ENCODE measurements at places on chromosomes 5 and 9.
A peak's percentile ranks its signal among the peaks of the same experiment; 100 is the strongest.

- DNase-seq, result no peak
Observed at GRCh38 chr5:148790545-148791333, 35.7 kb upstream of the ADRB2 start.

GRCh38 chr5:57569601-57570000 is 87.0 kb upstream of the ACTBL2 start:
- DNase-seq, result no peak

DNA sequence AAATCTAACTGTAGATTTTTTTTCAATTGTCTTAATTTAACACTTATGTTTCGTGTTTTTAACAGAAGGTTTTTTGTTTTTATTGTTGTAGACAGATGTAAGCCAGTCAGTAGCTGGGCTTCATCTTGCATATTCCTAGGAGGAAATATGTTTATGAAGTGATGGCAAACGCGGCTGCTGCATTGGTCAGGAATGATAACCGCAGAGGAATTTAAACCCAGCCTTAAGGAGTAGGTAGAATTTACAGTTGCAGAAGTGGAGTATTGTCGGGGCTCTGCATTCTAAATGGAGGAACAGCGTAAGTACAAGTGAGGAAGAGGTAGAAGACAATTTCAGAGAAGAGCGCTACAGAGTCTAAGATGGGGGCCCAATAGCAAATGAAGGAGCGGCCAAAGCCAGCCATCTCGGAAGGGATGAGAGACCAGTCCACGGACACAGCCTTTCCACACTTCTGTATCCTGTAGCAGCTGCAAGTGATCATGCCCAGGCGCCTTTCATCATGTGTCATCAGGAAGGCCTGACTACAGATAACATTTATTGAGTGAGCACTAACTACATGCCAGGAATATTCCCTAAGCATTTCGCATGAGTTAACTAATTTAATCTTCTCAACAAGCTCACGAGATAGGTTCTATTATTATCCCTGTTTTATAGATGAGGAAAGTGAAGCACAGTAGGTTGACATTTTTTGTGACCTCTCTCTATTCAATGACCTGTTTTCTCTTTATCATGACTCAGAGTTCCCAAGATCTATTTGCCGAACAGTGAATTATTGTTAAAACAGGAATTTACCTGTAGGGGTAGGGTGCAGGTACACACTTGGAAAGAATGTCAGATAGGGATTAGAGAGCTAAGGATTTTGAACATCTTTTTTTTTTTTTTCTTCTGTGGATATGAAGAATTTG is 38.1 kb downstream of the CMYA5 start:
- no peak for DNase-seq

- DNase-seq, result no peak
Observed at GRCh38 chr9:80093695-80094094, 521.9 kb downstream of the TLE4 start.

- no peak for DNase-seq
Observed at GRCh38 chr9:84835745-84836144, 166.2 kb downstream of the NTRK2 start.

DNA sequence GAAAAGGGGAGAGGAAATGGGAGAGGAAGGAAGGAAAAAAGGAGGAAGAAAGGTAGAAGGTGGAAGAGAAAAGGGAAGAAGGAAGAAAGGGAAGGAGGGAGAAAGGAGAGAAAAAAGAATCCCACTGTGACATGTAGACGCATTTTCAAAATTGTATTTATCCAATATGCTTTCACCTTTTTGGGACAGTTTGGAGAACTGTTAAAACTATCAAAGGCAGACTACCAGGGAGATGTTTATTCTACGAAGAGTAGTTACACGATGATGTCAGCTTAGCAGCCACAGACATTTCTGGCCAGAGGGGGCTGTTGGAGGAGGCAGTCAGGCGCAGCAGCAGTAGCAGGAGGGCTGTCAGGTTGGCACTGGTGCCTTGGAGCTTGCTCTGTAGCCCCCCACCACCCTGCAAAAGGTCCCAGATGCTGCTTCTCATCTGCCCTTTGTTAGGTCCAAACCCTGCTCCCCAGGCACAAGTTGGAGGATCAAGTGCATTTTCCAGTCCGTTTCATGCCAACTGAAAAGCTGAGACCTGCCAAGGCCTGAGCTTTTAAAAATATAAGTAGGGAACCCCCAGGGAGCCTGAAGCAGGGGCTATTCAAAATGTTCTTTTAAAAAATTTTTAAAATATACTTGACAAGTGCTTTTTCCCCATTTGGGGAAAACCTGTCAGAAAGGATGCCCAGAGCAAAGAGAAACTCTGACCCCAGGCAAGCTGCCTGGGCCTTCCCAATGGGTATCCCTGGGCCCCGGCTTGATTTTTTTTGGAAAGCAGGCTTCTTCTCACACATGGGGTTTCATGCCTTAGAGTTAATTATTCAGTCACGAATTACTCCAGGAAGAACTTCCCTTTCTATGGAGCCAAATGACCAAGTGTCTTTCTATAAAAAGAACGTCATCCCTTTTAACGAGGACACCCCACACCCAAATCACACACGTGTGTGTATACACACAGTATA is 203.3 kb downstream of the SLIT3 start:
- no peak for DNase-seq

- no peak for DNase-seq
Observed at GRCh38 chr5:9954869-9955268, 294.8 kb downstream of the ATPSCKMT start.

- no peak for DNase-seq
Observed at GRCh38 chr5:123855609-123856008, 343.6 kb downstream of the CSNK1G3 start.

DNA sequence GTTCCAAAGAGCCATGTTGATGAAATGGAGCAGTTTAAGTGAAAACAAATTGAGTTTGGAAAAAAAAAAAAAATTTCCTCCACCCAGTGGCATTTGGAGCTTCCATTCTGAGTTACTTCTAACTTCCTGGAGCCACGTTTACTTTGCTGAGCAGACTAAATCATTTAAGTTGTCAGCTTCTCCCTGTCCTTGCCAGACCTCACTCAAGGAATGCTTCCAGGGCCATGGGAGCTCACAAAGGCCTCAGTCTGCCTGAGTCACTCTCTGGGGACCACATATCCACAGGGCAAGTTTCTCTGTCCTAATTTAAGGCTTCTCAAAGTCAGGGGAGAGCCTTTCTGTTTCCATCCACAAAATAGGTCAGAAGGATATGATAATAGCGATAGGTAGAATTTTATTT is 210.3 kb upstream of the TNC start:
- DNase-seq, result no peak

- no peak for DNase-seq
Observed at GRCh38 chr5:94830520-94830919, 212.1 kb downstream of the SLF1 start.

DNA sequence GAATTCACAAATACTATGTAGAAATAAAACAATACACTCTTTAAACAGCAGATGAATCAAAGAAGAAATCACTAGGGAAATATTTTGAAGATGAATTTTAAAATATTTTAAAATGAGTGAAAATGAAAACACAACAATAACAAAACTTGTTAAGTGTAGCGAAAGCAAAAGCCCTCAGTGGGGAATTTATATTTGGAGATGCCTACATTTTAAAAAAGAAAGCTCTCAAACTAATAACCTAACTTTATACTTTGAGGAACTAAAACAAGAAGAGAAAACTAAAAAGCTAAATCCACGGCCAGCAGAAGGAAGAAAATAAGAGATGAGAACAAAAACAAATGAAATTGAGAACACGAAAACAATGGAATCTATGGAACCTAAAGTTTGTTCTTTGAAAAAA is 22.7 kb downstream of the SPDL1 start:
- no peak for DNase-seq

DNA sequence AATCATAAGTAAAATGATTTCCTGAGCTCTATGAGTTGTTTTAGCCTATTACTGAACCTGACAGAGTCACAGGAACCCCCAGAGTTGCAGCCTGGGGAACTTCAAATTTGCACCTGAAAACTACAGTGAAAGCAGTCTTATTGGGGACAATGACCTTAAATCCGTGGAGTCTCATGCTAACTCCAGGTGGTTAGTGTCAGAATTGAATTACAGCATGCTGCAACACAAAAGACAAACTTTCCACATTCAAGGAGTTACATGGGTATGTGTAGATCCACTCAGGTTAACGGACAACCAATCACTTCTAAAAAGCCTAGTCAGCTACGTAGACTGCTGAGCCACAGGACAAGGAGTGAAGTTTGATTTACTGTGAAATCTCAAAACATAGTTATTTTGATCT is 49.7 kb downstream of the PLPP1 start:
- no peak for DNase-seq

DNA sequence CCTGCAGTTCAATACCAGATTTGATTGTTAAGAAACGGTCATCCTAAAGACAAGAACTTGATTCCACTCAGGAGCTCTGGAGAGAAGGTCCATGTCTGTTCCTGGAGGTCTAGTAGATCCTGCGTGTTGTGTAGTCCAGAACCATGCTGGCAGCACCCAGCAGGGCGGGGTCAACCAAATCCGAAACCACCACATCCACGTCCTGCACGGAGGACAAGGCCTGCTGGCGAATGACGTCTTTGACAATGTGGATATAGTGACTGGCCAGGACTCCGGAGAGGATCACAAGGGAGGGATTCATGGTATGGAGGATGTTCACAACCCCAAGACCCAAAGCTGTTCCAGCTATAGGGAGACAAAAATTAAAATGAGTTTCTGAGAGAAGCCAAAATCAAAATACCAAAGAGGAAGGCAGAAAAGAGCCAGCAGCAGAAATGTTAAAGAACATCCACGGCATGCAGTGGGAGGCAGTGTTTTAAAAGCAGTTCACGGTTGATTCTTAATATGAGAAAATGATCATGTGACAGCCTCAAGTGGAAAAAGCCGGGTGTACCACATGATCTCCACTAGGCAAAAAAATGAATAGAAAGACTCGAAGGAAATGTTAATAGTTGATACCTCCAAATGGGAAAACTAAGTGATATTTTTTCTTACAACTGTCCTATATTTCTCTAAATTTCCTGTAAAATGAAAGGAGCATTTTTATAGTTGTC is 26.7 kb downstream of the CLTA start:
- no peak for DNase-seq

DNA sequence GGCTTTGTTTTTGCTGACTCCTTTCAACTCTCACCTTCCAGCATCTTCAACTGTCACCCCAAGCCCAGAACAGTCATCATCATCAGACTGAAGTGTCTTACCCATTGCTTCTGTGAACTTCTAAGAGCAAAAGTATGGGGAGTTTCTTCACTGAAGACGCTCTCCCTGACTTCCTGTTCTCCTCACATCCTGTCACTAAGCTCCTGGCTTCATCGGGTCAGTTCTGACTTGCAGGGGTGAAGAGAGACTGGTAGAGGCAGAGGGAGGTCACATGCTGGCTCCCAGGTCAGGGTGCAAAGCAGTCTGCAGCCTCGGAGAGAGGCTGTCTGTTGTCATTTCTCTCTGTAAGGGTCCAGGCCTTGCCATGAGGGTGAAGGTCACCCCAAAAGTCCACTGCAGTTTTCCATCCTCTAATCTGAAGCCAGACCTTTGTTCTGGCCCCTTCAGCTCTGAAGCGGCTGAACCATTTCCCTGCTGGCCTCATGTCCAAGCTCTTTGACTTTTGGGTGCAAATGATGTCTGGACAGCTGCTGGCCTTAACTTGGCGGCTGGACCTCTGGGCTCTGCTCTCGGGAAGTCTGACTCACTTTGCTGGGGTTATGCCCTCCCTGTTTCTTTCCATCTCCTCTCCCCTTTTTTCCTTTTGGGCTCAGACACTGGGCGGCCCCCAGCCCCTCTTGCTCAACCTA is 305.0 kb downstream of the RAB3C start:
- no peak for DNase-seq

GRCh38 chr9:81538890-81539289 is 150.5 kb downstream of the TLE1 start:
- DNase-seq, result no peak

DNA sequence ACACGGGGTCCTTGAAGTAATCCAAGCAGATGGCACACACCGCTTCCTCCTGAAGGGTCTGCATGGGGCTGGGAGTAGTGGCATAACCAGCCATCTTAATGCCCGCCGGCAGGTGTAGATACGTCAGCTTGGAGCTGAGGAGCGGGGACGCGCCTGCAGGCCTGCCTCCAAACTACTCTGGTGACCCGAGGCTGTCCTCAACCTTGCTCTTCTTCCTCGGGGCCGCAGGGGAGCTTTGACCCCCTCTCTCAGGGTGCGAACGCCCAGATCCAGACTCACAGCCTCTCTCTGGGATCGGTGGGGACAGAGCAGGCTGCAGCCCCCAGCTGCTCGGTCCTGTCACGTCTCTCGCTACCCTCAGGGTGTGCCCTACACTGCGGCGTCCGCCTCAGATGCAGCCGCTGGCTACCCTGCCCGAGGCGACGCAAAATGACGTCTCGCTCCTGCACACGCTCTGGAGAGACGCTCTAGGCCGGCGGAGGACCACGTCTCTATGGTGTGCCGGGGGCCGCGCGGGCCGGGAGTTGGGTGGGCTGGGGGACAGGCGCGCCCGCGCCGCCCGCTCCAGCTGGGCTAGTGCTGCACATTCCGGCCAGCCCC is at the start of gene TRIM52:
TSS of gene TRIM52 (minus strand) at position 424 of the 600 bp plus-strand sequence. CDS start at position 94, 330 bp downstream.
- DNase-seq, result peak; percentile 92

GRCh38 chr5:150286820-150287219 is 2.8 kb downstream of the CAMK2A start:
- no peak for DNase-seq

GRCh38 chr5:41856644-41857491 is 13.4 kb downstream of the OXCT1 start:
- DNase-seq, result peak; percentile 44

GRCh38 chr9:36798350-36799065 is 225.8 kb downstream of the MELK start:
- no peak for DNase-seq

- no peak for DNase-seq
Observed at GRCh38 chr9:90000925-90001324, 396.1 kb downstream of the GADD45G start.

DNA sequence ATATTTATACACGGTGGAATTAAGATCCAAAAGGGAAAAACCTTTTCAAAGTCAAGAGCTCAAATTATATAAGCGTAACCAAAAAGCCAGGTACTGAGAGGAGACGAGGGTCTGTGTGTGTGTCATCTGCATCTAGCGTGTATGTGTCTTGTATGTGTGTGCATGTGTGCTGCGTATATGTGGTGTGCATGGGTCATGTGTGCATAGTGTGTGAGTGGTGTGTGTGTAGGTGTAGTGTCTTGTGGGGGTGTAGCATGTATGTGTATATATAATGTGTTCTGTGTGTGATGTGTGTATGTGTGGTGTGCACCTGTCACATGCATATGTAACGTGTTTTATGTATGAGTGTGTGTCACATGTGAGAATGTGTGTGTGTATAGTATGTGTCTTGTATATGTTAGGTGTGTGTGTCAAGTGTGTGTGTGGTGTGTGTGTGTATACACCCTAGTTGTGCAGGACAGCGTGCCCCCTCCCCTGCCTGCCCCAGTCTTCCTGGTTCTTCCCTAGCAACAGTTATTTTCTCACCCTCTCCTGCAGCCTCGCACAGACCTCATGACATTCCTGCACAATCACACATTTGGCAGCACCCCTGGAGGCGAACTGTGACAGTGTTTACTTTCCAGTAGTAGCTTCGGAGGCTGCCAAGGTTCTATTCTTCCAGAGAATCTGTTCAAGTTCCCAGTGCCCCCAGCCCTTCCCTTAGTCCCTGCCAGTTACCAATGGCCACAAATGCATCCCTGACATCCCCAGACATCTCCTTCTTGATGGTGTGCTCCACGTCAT is 27.1 kb upstream of the TNIP1 start:
- DNase-seq, result no peak
